ENCODE measurements at places on chromosomes 12 and 14. TPM values are rescaled to one million over a fixed set of nuclear protein-coding genes. Genes with fewer than 3 reads are reported as not detected.

RND1 gene
- 2.5 TPM for polyA plus RNA-seq

RFX4 gene
- not detected for polyA plus RNA-seq

C12orf50 gene
- polyA plus RNA-seq, result 0.34 TPM

GUCY2C gene
- polyA plus RNA-seq, result 0.32 TPM

PCED1B gene
- 1.5 TPM for polyA plus RNA-seq

Data from left renal pelvis (tissue), 4 donors.